Activated T-cell treated with anti-CD3 and anti-CD28 coated beads for 24 hours (primary cell): ENCODE measurements at places on chromosomes 1 and 21.

DNA sequence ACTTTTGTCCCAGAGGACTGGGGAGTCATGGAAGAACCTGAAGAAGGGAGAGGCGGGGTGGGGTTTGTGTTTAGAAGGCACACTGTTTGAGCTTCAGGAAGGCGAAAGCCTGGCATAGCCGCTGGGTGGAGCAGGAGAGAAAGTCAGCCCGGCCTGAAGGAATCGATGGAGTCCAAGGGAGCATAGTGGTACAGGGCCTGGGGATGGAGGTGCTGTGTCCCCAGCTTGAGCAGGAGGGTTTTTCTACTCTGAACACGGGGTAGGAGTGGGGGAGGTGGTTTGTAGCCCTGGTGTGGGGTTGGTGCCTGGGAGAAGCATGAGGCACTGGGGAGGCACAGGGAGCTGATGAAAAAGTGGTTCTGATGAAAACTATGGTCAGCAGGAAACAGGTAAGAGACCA lies 4.7 kb upstream of the CCDC24 start:
- no peak for DNase-seq

DNA sequence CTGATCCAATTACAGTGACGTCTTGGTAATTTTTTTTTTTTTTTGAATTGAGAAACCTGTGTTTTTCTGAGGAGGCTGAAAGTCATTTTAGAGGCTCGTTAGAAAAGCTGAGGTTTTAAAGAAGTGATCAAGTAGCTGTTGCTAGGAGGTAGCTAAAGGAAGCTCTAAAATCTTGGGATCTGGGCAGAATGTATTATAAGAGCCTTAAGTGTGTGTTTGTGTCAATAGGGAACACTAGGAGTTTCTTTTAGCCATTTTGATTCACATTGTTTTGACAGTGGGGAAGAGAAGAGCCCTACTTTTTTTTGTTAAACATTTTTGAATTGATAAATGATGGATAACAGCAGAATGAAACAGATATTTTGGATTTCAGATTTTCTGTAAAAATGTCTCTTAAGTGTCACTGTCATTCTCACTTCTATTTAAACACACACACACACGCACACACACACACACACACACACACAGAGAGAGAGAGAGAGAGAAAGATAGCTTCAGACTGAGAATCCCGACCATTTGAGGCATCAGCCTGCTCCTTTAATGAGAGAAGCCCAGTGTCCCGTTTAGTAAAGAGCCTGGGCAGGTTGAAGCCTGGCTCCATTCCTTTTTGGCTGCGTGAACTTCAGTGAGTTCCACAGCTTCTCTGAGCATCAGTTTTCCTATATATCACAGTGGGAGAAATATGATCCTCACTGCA lies 79.1 kb upstream of the GPR88 start:
- no peak for DNase-seq

GRCh38 chr1:180181996-180182642 lies 27.4 kb downstream of the QSOX1 start:
- no peak for DNase-seq

GRCh38 chr1:109928591-109929111 lies 18.0 kb downstream of the CSF1 start:
- no peak for DNase-seq

DNA sequence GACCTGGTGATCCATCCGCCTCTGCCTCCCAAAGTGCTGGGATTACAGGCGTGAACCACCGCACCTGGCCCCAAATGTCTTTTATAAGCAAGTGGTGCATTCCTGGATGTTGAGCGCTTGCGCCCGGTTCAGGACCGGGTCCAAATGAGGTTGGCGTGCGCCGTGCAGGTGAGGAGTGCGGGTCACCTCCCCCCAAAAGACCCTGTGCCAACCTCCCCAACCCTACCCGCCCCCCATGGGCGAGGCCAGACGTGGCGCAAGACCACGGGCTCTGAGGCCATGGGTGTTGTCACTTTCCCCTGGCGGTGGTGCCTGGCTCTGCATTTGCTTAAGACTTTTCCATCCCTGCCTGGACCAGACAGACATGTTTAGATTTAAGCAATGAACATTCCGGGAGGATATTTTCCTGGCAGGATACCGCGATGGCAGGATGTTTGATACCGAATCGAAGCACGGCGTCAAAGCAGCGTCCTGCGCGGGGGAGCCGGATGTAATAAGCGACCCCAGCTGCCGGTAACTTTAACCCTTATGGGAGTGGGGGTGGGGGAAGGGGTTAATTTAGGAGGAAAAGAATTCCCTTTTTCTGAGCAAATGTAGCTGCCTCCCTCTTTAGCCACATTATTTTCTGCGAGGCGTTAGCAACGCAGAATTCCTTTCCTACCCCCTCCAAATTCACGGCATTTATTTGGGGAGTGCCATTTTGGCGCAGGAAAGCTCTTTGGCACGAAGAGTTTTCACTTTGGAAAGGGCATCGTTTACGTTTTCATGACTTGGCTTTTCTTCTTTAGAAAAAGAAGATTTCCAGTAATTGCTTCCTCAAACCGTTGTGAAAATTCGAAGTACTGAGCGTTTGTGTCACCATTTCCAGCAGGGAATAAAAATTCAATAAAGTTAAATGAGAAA lies 27.8 kb upstream of the RNF187 start:
- DNase-seq, result no peak

DNA sequence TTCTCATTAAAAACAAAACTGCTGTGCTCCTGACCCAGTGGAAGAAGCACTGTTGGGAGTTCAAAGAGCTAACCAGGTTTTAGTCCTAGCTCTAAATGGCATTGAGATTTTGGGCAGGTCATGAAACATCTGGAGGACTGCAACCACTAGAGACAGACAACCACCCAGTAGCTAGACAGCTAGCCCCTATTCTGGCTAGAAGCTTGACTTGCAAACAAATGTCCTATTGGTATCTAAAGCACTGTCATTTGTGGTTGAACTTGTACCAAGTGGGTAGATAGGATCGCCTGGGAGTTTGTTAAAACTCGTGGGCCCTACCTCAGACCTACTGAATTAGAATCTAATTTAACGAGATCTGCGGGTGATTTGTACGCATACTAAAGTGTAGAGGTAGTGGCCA lies 6.9 kb downstream of the RPL11 start:
- no peak for DNase-seq

DNA sequence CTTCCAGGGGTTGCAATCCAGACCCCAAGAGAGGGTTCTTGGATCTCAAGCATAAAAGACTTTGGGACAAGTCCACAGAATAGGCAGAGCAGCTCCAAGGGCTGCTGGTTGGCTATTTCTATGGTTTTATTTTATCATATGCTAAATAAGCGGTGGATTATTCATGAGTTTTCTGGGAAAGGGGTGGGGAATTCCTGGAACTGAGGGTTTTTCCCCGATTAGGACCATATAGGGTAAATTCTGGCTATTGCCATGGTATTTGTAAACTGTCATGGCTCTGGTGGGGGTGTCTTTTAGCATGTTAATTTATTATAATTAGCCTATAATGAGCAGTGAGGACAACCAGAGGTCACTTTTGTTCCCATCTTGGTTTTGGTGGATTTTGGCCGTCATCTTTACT lies 270.9 kb upstream of the PLXNA2 start:
- no peak for DNase-seq

GRCh38 chr1:214425716-214426425 lies 125.5 kb downstream of the PTPN14 start:
- no peak for DNase-seq

DNA sequence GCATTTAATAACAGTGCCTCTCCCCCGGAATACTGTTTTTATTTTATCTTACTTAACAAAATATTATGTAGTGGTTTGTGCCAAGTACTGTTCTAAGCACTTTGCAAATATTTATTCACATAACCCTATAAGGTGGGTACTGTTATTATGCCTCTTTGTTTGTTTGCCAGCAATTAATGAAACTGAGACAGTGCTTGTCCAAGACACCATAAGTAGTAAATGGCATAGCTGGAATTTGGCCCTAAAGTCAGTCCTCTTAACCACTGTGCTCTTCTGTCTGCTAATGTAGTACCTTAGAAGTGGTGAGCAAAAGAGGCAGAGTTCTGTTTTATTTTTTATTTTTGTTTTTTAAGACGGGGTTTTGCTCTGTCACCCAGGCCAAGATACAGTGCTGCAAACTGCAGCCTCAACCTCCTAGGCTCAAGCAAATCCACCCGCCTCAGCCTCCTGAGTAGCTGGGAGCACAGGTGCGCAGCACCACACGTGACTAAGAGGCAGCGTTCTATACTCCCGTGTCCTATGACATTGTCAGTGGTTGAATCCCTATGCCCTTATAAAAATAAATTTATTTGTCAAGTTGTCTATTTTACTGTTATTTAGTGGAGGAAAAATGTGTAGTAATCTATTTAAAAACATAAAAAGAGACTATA lies 165.8 kb downstream of the CLEC20A start:
- no peak for DNase-seq

DNA sequence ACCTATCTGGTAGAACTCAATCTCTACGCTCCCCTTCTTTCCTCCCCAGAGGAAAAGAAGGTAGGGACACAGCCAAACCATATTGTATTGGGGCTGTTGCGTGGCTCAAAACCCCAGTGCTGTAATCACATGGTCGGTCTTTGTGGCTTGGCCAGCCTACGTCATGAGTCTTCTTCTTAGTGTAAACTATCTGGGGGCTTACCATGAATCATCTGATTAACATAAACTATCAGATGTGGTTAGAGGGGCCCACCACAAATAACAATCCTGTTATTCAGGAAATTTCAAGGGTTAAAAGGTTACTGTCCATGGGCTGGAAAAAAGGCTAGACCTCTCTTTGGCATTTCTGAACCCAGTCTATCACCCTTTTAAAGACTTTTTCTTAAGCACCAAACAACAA lies 49.5 kb upstream of the GPR52 start:
- no peak for DNase-seq

DNA sequence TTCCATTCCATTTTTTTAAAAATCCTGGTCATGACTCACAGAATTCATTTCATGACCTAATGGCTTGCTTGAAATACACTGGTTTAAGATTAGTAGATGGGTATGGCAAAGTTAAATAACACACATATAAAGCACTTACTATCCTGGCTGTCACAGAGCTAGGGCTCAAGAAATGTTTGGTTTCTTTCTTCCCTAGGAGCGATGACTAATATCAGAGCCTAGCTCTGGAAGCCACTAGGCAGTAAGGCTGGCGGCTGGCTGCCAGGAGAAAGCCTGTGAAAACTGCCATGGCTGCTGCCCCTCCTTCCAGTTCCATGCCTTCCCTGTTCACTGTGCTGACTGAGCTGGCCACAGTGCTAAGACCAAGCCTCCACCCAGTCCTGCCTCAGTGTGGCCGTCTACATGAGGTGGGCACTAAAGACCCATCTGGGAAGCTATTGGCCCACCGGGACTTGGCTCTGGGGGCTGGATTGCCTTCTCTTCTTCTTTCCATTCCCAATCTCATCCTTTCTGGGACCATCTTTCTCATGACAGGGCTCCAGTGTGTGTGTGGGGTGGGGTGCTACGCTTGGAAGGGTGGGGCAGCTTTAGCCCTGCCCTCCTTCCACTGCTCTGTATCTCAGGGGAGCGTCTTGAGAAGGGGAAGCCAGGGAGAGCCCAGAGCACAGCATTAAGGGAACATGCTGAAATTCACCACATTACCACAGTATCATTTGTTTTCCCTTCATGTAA lies 10.8 kb upstream of the ASCL5 start:
- no peak for DNase-seq

GRCh38 chr1:17710889-17711576 lies 44.1 kb upstream of the ACTL8 start:
- DNase-seq, result no peak

DNA sequence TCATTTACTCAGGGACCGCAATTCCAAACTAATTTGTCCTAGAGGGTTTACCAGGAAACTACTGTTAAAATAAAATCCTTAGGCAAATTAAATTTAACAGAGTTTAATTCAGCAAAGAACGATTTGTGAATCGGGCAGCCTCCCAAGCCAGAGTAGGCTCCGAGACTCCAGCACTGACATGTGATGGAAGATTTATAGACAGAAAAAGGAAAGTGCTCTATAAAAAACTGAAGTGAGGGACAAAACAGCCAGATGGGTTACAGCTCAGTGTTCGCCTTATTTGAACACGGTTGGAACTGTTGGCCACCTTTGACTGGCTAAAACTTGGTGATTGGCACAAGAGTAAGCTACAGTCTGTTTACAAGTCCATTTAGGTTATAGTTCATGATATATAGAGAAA lies 35.2 kb upstream of the RCSD1 start:
- no peak for DNase-seq

DNA sequence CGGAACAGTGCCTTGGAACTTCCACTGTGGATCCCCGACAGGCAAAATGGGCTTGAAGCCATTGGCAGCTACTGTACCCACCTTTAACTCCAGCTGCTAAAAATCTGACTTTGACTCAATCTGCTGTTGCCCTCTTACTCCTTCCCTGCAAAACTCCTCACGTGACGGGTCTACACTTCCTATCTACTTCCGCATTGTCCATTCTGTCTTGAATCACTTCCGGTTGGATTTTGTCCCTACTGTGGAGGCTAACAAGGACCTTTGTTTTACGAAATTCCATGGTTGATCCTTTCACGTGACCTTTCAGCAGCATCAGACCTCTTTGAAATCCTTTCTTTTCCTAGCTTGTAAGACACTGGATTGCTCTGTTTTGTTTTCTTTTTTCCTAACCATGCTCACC lies 268.4 kb downstream of the PRDM2 start:
- DNase-seq, result no peak

DNA sequence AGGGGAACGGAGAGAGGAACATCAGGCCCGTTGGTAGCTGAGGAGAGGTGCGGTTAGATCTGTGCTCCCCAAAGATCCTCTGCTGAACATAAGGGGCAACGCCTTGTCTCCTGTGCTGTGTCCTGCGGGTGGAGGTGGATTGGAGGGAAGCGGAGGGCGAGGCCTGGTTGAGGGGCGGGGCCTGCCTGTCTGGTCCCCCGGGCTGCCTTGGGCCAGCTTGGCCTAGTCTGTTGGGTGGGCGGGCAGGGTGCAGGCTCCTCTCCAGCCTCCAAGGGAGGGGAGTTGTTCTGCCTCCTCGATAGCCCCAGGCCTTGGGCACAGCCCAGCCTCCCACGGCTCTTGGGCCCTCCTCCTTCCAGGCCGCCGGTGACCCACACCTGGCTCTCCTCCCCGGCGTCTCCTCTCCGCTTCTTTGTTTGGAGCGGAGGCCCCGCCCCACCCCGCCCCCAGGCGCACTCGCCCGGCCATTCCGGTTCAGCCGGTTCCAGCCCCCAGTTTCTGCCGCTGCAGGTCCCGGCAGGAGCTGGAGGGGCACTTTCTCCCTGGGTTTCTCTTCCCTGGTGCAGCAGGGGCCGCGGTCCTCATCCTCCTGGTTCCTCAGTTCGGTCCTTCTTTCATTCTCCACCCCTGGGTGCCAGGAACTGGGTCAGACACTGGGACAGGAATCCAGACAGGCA lies 19.4 kb downstream of the PTPRF start:
- DNase-seq, result no peak

- no peak for DNase-seq
Measured at GRCh38 chr1:154729031-154729442, 121.1 kb upstream of the ADAR start.

DNA sequence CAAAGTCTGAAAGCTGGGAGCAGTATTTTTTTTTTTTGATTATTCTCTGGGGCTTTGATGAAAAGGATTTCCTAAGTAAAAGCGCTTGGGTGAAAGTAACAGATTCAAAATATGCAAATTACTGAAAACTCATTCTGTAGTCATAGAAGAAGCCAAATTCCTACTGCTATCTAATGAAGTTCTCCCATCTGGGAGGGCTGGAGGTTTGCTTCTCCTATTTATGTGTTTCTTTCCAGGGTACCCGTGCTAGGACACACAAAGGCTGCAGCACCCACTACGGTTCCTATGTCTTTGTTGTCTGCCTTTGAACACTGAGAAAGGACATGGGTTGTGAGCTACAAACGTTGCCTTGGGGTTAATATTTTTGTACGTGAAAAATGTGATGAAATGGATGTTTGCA lies 324.7 kb upstream of the KAZN start:
- DNase-seq, result no peak
